Glomerular endothelial cell (primary cell): ENCODE measurements at places on chromosomes 7 and 10. TPM values are rescaled to one million over a fixed set of nuclear protein-coding genes. Genes with fewer than 3 reads are reported as not detected.

- no peak for DNase-seq
Measured at GRCh38 chr7:41566581-41566980, 136.3 kb downstream of the INHBA start.

GRCh38 chr10:59337201-59337652 lies 25.1 kb downstream of the FAM13C start:
- no peak for DNase-seq

DNA sequence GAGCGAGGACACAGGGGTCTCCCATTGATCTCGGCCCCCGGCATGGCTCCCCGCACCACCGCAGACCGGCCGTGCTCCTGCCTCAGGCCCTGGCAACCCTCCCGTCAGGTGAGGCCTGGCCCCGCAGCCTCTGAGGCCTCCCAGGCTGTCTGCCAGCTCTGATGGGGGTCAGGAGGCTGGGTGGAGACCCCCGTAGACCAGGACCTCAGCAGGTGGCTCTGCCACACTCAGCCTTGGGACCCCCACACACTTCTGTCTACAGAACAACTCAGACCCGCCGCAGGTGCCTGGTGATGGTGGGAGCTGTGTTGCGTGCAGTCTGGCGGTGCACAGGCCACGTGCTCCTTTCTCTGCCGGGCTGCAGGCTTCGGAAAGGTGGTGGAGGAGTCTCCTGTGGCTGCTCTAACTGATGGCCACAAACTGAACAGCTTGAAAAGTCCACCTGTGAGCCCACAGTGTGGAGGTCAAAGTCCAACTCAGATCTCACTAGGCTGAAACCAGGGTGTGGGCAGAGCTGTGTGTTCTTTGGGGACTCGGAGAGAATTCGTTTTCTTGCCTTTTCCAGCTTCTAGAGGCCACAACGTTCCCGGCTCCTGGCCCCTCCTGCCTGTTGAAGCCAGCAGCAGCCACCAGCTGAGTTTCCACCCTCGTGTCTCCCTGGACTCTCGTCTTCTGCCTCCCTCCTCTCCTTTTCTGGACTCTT lies 62.5 kb downstream of the PWWP2B start:
- DNase-seq, result no peak

GRCh38 chr7:45514944-45515343 lies 59.2 kb upstream of the ADCY1 start:
- no peak for DNase-seq

The CALML3 gene
- not detected in 2 replicates for total RNA-seq

DNA sequence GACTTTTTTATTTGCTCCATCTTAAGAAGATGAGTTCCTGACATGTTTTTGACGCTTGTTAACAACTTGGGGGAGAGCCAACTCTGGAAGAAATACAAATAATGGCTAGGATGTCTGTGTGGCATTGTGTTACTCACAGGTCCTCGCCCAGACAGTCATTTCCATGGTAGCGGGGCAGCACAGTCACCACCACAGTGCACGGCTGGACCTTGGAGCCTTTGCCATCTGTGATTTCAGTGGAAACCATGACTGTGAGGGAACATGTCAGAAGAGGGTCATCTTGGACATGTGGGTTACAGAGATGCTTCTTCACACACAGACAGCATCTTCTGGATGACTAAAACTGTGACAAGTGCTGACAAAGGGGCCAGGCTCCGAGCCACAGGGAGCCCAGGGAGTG lies 74.5 kb downstream of the PKD1L1 start:
- peak; percentile 18 for DNase-seq

The ST7 gene
- total RNA-seq, result 24.4 TPM in 2 replicates

The NPVF gene
- total RNA-seq, result not detected in 2 replicates

DNA sequence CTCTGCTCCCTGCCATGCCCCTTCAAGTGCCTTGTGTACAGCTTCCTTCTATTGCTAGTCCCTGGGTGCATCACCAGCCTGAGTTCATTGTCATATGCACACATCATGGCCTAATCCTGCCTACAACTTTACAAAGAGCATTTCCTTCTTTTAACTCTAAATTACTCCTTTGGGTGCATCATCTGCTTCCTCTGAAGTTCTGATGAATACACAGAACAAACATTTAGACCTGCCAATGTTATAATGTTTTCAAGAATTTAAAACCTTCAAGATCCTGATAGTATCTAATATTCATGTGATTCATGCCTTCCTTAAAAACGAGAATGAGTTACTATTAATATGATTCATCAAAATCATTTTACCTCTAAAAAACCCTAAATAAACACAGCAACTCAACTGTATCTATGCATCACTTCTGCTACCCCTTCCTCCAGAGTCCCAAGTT lies 357.1 kb downstream of the MAGI2 start:
- DNase-seq, result no peak

- no peak for DNase-seq
Measured at GRCh38 chr7:43465581-43466554, 117.0 kb upstream of the STK17A start.

DNA sequence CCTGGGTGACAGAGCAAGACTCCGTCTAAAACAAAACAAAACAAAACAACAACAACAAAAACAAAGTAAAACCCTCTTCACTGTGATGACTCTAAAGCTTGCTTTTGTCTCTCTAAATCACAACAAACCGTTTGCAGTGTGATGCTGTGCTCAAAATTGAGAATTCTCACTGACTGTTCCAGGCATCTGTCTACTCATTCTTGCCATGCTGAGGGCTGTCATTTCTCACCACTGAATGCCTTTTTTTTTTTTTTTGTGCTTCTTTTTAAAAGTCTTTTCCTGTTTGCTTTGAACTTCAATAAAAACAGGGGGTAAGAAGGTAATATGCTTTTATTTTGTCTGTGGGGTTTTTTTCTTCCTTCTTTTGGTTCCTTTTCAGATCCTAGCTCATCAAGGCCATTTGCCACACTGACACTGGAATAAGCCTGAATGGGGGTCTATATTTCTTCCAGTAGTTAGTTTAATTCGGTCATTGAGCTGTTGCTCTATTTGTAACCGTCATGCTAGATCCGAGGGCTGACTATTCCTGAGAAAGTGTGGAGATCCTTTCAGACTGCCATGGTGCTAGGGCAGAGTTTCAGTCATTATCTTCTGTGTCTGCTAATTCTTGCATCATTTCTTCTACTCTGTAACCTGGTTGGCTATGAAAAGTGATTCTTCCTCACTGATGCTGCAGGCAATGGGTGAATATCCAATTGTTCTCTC lies 10.6 kb downstream of the FAS start:
- no peak for DNase-seq

DNA sequence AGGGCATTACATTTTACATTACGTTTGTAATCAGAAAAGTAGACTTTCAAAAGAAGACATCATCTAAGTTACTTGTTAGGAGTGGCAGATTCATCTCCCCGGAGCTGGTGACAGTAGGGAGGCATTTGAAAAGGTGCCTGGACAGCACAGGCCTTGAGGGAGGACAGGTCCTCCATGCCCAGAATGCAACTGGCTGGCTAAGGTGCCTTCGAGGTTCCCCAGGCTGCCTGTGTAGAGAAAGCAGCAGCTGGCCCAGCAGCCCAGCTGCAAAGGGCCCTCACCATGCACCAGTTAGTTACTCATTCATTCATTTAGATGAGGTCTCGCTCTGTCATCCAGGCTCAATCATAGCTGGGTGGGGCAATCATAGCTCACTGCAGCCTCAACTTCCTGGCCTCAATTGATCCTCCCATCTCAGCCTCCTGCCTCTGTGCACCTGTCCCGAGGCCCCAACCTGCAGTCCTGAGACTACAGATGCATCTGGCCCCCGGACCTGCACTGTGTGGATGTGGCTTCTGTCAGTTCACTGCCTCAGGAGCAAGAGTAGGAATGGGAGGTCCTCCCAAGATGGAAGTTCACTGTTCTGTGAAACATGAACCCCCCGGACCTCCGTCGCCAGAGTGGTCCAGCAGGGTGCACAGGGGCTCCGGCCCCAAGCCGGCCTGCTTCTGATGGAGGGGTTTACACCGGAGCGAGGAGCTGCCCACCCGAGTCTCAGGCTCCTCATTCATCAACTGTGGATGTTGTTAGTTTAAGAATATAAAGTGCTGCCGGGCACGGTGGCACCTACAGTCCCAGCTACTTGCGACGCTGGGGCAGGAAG lies 36.6 kb downstream of the PRKAG2 start:
- DNase-seq, result no peak

DNA sequence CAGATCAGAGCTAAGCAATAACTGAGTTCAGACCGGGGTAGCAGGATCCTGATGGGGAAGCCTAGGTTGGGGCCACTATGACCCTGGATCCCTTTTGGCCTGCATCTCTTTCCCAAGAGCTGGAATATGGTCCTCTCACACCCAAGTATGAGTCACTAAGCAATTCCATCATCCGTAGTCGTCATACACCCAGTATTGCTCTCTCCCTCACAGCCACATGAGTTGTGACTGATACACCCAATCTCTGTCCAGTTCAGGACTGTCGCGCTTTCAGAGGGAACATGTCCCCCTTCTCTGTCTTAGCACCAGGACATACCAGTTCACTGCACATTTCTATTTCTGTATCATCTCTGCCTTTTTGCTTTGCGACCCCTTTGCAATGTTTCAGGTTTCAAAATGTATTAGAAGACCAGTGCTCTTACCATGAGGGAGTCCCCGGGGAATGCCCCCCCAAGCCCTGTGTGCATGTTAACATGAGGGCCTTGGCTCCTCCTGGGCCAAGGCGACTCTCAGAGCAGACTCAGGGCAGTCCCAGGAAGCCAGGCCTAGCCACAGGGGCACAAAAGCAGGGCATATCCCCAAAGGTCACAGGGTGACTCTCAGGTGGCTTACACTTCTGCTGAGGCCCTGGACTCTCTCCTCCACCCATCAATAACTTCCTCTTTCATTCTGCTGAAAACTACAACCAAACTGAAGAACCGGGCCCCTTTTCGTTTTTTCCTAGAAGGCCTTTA lies 75.3 kb upstream of the SAMD8 start:
- DNase-seq, result no peak

The ODAD2 gene
- total RNA-seq, result 0.24 and 0.70 TPM in 2 replicates

The CYP3A7 gene
- total RNA-seq, result not detected in 2 replicates

DNA sequence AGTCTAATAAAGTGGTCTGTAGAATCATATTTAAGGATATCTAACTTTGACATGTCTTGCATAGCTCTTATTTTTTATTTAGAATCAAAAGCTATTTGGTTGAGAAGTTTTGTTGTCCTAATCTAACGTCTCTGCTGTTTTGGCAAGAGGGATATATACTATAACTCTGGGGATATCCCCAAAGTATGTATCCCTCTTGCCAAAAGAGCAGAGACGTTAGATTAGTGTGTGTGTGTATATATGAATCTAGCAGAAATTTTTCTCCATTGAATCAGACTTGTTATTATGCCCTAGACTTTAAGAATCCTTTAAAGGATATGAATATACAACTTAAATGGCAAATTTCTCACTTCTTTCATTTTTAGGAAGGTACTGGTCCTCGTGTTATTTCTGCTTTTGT lies 9.6 kb downstream of the SMC3 start:
- no peak for DNase-seq
